NCI-H460 (cell line): ENCODE measurements at places on chromosomes 7 and 10. TPM values are rescaled to one million over a fixed set of nuclear protein-coding genes. Genes with fewer than 3 reads are reported as not detected.

DNA sequence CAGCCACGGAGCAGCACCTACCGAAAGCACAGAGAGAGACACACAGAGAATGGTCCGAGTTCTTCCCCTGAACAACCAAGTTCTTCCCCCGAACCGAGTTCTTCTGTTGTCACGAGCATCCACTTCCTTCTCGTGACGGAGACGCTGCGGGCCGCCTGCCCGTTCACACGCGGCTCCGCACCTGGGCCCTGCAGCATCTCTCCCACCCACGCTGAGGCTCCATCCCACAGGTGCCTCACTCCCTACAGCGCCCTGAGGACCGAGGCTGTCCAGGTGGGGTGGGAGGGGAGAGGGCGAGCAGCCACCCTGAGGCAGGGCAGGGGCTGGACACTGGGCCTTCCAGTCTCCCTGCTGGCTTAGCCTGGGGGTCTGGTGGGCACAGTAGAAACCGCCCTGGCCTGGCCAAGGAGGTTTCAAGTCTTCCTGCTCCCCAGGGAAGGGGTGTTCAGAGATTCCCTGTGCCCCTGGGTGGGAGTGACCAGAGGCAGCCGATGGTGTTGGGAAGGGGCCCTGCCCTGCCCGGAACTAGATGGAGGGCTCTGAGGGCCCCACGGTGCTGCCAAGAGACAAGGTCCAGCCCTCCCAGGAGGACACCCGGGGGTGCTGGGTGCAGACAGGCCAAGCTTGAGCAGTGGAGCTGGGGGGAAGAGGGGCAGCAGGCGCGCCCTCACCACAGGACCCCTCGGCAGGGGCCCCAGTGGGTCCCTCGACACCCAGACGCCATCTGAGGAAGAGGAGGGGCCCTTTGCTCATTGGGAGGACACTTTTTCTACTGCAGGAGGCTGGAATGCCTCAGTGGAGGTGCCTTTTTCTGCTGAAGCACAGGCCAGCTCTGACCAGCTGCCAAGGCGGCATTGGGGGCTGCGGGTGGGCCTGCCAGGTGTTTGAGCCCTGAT, 5.2 kb upstream of the NKX6-2 start:
- DNase-seq = no peak

- DNase-seq = no peak
Measured at GRCh38 chr7:115267503-115267902, 345.6 kb downstream of the MDFIC start.

GRCh38 chr10:112990271-112990670, 40.2 kb downstream of the TCF7L2 start:
- no peak for DNase-seq

DNA sequence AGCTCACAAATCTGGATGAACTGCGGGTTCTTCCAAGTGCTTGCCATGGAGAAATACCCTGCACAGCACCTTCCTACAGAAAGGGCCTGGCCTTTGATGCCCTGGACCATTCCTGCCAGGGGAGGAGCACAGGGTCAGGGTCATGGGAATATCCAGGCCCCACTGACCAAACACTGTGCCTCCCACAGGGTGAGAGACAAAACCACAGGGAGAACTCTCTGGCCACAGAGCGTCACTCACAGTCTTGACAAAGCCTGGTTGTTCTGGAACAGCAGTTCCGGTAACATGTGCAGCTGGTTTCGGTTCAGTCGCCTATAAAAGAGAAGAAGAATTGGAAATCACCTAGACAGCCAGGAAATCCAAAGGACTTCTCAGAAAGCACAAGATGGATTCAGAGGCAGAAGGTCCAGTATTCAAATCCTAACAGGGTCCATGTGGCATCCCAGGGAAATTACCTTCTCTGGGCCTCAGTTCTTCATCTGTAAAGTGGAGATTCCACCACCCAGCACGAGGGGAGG, 28.1 kb downstream of the SLIT1 start:
- no peak for DNase-seq

GRCh38 chr7:155842496-155843265, 30.4 kb upstream of the SHH start:
- DNase-seq = no peak

WEE2 gene
- 0.27 TPM in 1 of 2 replicates, not detected in the other for total RNA-seq

KAZALD1 gene
- total RNA-seq = 31.3 and 36.1 TPM in 2 replicates

VWC2 gene
- total RNA-seq = not detected in 2 replicates

DNA sequence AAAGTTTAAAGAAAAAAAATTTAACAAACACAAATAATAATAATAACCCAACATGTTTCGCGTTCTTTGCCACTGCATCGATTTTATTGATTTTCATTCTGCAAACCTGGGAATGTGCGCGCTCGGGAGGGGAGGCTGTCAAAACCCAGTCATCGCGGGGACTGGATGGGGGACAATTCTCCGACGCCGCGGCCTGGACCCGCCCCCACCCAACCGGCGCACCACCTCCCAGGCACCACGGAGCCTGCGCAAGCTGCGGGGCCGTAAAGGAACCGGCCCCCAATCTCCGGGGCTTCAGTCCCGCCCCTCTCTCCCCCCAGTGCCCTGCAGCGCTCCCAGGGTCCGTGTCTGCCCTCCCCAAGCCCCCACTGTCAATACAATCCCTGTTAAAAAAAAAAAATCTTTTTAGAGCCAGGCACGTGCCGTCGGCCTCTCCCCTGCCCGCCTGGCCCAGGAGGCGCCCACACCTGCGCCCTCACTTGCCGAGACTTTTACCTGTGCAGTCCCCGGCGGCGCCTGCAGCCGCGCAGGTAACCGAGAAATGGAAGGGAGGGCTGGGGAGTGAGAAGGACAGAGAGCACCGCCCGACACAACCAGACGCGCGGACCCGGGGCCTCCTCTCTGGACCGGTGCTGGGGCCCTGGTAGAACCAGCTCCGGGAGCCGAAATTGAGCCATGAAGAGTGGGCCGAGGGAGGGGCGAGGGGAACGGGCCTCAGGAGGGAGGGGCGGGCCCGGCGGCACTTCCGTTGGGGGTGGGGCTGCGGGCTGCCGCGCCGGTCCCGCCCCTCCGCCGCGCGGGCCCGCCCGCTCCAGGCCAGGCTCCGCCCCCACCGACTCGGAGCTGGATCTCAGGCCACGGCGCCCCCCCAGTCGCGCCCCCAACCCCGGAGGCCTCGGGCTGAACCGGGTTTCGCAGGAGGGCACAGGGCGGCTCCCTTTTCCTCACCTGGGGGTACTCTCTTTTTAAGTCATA, 7.6 kb upstream of the ZNF503 start:
- DNase-seq = peak; percentile 60

RBP3 gene
- total RNA-seq = not detected in 2 replicates

GRCh38 chr7:2106924-2107323, 125.8 kb downstream of the MAD1L1 start:
- no peak for DNase-seq

- no peak for DNase-seq
Measured at GRCh38 chr10:110265573-110266193, 39.0 kb downstream of the SMNDC1 start.

DNA sequence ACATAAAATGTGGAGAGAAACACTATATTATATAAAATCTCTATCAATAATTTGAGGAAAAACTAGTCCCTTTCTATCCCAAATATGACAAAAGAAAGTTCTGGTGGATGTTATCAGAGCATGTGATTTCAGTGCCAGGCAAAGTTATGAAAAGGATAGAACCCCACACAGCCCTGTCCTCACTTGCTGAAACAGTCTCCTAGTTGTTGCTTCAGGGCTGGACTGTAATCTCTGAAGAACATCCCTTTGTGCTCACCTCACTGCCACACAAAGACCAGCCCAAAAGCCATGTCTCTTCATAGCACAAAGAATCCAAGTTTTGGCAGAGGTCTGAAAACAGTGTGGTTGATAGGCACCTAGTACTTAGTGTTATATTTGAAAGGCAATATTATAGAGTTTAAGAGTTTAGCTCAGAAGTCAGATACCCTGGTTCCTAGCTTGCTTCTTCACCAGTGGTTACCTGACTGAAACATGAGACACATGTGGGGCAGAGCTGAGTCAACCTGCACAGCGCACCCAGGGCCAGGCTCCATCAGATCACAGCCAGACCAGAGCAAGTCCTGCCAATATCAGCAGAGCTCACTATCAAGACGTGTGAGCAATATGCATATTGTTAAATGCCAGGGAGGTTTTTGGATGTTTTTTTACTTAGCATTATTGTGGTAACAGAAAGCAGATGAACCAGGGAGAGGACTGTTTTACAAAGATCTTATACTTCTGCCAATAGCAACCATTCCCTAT, 25.0 kb downstream of the CYP3A7 start:
- DNase-seq = no peak

MOGAT3 gene
- total RNA-seq = not detected in 2 replicates

GSAP gene
- 39.7 and 40.7 TPM in 2 replicates for total RNA-seq

- DNase-seq = no peak
Measured at GRCh38 chr10:59234194-59234593, 57.8 kb downstream of the PHYHIPL start.
